ENCODE measurements at places on chromosomes 4 and X. TPM values are rescaled to one million over a fixed set of nuclear protein-coding genes. Genes with fewer than 3 reads are reported as not detected.

Gene ASB9
- total RNA-seq = 0.51 TPM

Gene RBM41
- 23.4 TPM for total RNA-seq

Gene SPANXA1
- not detected for total RNA-seq

Gene TEX13B
- total RNA-seq = 0.20 TPM

Gene AFF2
- 0.09 TPM for total RNA-seq

Gene MFAP3L
- total RNA-seq = 0.31 TPM

Gene SATL1
- not detected for total RNA-seq

Gene CSAG1
- 58.3 TPM for total RNA-seq

Gene FRMD7
- total RNA-seq = not detected

Gene ADH4
- total RNA-seq = not detected

Gene SPP1
- total RNA-seq = 0.64 TPM

Gene PDE5A
- 0.29 TPM for total RNA-seq

Gene IQSEC2
- total RNA-seq = 35.9 TPM

Gene SLC7A11
- 15.4 TPM for total RNA-seq

Gene SLITRK4
- total RNA-seq = not detected

Gene RNF150
- total RNA-seq = 0.04 TPM
